GM23338 (cell line): ENCODE measurements at places on chromosomes 5 and 9.

GRCh38 chr9:38662763-38663593, 42.6 kb upstream of the ANKRD18A start:
- peak; percentile 48 for DNase-seq

DNA sequence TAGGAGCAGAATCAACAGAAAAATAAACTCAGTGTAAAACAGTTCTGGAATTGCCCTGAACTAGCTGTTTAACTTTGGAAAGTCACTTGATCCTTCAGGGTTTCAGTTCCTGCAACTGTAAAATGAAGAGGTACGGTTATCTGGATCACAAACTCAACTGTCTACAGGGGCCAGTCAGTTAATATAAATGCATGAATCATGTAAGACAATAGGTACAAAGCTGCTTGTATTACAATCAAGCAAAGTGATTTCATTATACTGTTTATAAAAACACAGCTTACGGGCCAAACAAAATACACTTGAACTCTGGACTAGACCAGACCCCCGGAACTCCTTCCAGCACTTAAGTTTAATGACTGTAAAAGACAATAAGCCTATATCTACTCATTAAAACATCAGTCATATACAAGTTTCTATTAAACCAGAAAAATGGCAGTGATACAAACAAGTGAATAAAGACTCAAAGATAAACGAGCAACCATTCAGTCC, 73.0 kb downstream of the MRPS27 start:
- no peak for DNase-seq

GRCh38 chr5:138243794-138244193, 30.6 kb downstream of the GFRA3 start:
- no peak for DNase-seq

DNA sequence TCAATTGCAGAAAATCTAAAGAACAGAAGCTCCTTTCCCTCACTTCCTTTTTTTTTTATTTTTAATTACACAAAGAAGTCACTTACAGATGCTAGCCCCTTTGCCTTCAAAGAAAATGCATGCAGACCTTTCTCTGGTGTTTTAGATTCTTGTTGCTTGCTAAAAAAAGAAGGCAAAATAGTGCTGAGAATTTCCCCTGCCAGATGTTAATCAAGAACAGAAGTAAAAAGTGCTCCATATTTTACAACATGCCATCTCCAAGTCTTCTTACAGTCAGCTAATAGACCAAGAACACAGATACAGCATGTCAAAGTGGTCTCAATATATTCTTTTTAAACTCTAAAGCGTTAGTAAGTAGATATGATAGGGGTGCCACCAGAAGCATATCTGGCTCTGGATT, 142.8 kb upstream of the RGMB start:
- no peak for DNase-seq

GRCh38 chr5:32990593-32991420, 279.7 kb downstream of the NPR3 start:
- DNase-seq: no peak

GRCh38 chr5:180328296-180329137, 24.6 kb downstream of the GFPT2 start:
- DNase-seq: peak; percentile 95

- DNase-seq: no peak
Observed at GRCh38 chr5:90514520-90514919, 14.9 kb downstream of the LYSMD3 start.

- DNase-seq: no peak
Observed at GRCh38 chr9:109507421-109507838, 9.3 kb upstream of the PTPN3 start.

- DNase-seq: no peak
Observed at GRCh38 chr9:99024959-99025358, 80.0 kb upstream of the TGFBR1 start.

- DNase-seq: no peak
Observed at GRCh38 chr5:152673601-152674000, 268.5 kb upstream of the NMUR2 start.

- no peak for DNase-seq
Observed at GRCh38 chr5:52893863-52894262, 95.3 kb upstream of the ITGA2 start.

DNA sequence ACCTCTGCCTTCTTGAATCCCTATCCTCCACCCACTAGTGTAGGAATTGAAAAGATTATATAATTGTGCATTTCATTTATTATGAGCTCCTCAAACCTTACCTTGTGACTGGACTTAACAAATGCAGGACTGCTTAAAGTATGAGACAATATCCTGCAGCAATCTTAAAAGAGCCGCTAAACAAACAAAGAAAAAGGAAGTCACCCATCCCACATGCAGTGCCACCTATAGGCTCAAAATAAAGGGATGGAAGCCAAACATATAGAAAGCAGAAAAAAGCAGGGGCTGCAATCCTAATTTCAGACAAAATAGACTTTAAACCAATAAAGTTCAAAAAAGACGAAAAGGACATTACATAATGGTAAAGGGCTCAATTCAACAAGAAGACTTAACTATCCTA, 8.7 kb downstream of the PCAT7 start:
- no peak for DNase-seq

DNA sequence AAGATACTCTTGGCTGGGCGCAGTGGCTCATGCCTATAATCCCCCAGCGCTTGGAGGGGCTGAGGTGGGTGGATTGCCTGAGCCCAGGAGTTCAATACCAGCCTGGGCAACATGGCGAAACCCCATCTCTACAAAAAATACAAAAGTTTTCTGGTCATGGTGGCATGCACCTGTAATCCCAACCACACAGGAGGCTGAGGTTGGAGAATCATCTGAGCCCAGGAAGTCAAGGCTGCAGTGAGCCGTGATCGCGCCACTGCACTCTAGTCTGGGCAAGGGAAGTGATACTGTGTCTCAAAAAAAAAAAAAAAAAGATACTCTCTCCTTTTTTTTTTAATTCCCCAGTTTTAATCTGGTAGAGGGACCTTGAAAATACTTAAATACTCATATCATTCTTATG, 15.0 kb downstream of the ANKRD33B start:
- DNase-seq: no peak

GRCh38 chr9:91953718-91954117, 3.7 kb upstream of the ROR2 start:
- DNase-seq: no peak

GRCh38 chr9:109179801-109180523, 12.9 kb upstream of the FRRS1L start:
- DNase-seq: no peak

- peak; percentile 46 for DNase-seq
Observed at GRCh38 chr5:134647750-134648424, 698 bp upstream of the SEC24A start.

GRCh38 chr5:33260098-33260497, 180.7 kb upstream of the TARS1 start:
- no peak for DNase-seq

DNA sequence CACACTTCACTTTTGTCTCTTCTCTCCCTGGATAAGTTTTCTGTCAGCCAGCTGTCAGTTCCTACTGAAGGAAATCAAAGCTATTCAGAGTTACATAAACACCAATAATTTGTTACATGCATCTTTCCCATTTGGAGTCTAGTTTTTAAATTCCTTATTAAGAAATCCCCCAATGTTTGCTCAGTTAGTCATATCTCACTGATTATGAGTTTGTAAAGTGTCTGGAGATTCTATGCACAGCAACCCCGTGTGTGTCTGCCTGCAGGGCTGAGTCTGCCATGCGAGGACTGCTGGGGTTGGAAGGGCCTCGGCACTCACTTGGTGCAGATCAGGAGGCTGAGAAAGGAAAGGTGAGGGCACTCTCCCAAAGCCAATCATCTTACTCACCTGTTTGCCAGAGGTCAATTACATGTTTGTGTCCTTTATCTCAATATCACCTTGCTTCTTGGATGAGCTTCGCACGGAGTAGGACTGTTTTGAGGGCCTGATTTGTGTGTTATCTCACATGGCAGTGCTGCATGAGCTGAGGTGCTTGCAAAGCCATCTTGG, 3.3 kb downstream of the ANKRD34B start:
- no peak for DNase-seq

GRCh38 chr5:172436078-172436878, 18.0 kb downstream of the SH3PXD2B start:
- DNase-seq: no peak

- DNase-seq: peak; percentile 27
Observed at GRCh38 chr9:130756455-130757152, 63.0 kb downstream of the EXOSC2 start.

DNA sequence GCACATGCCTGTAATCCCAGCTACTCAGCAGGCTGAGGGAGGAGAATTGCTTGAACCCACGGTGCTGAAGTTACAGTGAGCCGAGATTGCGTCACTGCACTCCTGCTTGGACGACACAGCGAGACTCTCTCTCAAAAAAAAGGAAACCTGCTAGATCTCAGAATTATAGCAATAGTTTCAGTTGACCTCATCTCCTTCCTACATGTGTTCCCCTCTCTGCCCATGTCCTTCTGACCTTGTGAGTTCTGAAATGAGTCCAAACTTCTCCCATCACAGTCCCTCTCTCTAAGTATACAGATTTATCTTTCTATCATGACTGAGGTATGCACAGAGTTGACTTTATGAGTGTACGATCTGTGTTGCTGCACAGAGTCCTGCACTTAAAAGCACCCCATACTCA, 44.6 kb upstream of the SHOC1 start:
- no peak for DNase-seq

- peak; percentile 45 for DNase-seq
Observed at GRCh38 chr9:124040186-124040931, 28.8 kb downstream of the LHX2 start.

DNA sequence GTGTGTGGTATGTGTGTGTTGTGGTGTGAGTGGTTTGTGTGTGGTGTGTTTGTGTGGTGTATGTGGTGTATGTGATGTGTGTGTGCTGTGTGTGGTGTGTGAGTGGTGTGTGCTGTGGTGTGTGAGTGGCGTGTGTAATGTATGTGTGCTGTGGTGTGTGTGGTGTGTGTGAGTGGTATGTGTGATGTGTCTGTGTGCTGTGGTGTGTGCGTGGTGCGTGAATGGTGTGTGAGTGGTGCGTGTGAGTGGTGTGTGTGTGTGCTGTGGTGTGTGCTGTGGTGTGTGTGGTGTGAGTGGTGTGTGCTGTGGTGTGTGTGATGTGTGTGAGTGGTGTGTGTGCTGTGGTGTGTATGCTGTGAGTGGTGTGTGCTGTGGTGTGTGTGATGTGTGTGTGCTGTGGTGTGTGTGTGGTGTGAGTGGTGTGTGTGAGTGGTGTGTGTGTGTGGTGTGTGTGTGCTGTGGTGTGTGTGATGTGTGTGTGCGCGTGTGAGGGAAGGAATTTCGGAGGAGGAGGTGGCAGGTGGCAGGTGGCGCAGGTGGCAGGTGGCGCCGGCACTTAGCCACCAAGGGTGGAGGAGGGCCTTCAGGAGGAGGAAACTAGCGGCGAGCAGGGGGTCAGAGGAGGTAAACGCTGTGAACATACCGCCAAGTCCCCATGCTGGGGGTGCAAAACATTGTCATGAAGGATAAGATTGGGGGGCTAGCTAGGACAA, 191.8 kb downstream of the MELK start:
- DNase-seq: peak; percentile 13

GRCh38 chr5:145718956-145719355, 116.2 kb downstream of the PRELID2 start:
- DNase-seq: peak; percentile 66
